Globus pallidus (tissue), 1 donor: ENCODE measurements at places on chromosomes 13 and 19.

- DNase-seq: no peak
These were observed 252.6 kb downstream of the SLITRK5 start for GRCh38 chr13:87923753-87924152.

- DNase-seq: no peak
These were observed 1.7 kb upstream of the UCHL3 start for GRCh38 chr13:75547917-75548316.

DNA sequence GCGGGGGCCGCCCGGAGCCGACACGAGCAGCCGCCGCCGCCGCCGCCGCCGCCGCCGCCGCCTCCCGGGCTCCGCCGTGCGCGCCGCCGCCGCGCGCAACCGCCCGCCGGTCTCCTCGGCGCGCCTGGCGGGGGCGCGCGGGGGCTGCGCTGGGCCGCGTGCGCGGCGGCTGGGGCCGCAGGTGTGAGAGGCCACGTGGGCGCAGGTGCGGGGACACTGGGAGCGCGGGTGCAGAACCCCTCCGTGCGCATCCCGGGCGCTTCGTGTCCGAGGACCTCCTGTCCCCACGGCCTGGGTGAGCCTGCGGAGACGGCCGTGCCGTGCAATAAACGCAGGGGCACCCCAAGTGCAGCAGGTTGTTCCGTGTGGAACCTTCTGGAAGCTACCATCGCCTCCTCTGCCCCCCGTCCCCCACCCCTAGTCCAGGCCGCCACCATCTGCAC, at the start of gene LINGO3:
Gene LINGO3, minus strand, starts transcription at position 41 of the 443 bp plus-strand sequence. CDS start 16,378 bp downstream, outside the sequence.
- no peak for DNase-seq

GRCh38 chr13:65093357-65093756, 2136.8 kb downstream of the PCDH9 start:
- DNase-seq: no peak

GRCh38 chr13:34361560-34361959, 543.6 kb downstream of the RFC3 start:
- no peak for DNase-seq
